ENCODE measurements at places on chromosomes 4 and X. TPM values are rescaled to one million over a fixed set of nuclear protein-coding genes. Genes with fewer than 3 reads are reported as not detected.

DRP2 gene
- total RNA-seq: 0.39 TPM

MAGIX gene
- 1.2 TPM for total RNA-seq

PWWP3B gene
- 0.52 TPM for total RNA-seq

FGF16 gene
- total RNA-seq: 1.6 TPM

CT45A1 gene
- not detected for total RNA-seq

TRAM1L1 gene
- total RNA-seq: 2.0 TPM

NPY2R gene
- 0.34 TPM for total RNA-seq

FAM184B gene
- 0.23 TPM for total RNA-seq

GATA1 gene
- 0.26 TPM for total RNA-seq

AMTN gene
- not detected for total RNA-seq

SASH3 gene
- 0.57 TPM for total RNA-seq

TRO gene
- total RNA-seq: 51.0 TPM

SPANXD gene
- total RNA-seq: not detected

IL3RA gene
- total RNA-seq: not detected

KDR gene
- total RNA-seq: 87.2 TPM

TCEAL2 gene
- total RNA-seq: 15.6 TPM

EVC2 gene
- 4.8 TPM for total RNA-seq

NOX1 gene
- total RNA-seq: not detected

CPZ gene
- total RNA-seq: 22.7 TPM

CCNA2 gene
- total RNA-seq: 81.1 TPM

CCDC120 gene
- total RNA-seq: 13.0 TPM

PAGE4 gene
- total RNA-seq: 0.82 TPM

UGT2B15 gene
- total RNA-seq: 0.25 TPM

PPP2R2C gene
- total RNA-seq: 9.4 TPM

CTAG2 gene
- not detected for total RNA-seq

ZXDA gene
- 3.3 TPM for total RNA-seq

ZNF41 gene
- 6.7 TPM for total RNA-seq

JAKMIP1 gene
- 5.4 TPM for total RNA-seq

BEND2 gene
- not detected for total RNA-seq

NKX3-2 gene
- not detected for total RNA-seq

SLITRK4 gene
- not detected for total RNA-seq

BEND4 gene
- 43.0 TPM for total RNA-seq

FABP2 gene
- not detected for total RNA-seq

C4orf50 gene
- 0.17 TPM for total RNA-seq

NEUROG2 gene
- total RNA-seq: 0.09 TPM

C4orf51 gene
- total RNA-seq: 15.4 TPM

KCNE5 gene
- total RNA-seq: 2.7 TPM

VSIG4 gene
- 0.25 TPM for total RNA-seq

CSAG1 gene
- 1.5 TPM for total RNA-seq

MAGT1 gene
- total RNA-seq: 33.6 TPM

EDNRA gene
- total RNA-seq: 2.5 TPM
